ENCODE measurements at places on chromosomes 7 and 10.

DNA sequence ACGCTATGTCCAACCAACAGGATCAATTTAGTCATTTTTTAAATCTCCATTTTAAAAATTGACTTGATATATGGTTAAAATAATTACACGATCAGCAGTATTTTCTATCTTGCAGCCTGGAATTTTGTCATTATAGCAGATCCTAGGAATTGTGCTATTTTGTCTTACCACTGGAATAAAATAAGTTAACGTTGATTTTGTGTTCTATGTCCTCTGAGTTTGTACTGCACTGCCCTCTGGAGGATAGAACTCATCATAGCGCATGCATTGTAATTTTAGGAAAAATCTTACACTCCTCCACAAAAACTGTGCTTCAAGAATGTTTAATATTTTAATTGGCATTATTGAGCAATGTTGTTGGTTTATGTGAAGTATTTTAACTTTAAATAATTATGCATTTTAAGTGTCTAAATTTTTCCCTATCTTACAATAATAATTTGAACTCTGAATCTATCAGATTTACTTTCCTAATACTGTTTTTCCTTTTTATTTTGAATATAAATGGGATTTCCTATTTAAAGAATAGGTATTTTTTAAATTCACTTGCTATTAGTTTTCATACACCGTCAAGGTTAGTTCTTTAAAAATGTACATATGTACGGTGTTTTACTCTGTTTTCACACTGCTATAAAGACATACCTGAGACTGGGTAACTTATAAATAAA, 220.1 kb downstream of the PPP1R3A start:
- DNase-seq = no peak

DNA sequence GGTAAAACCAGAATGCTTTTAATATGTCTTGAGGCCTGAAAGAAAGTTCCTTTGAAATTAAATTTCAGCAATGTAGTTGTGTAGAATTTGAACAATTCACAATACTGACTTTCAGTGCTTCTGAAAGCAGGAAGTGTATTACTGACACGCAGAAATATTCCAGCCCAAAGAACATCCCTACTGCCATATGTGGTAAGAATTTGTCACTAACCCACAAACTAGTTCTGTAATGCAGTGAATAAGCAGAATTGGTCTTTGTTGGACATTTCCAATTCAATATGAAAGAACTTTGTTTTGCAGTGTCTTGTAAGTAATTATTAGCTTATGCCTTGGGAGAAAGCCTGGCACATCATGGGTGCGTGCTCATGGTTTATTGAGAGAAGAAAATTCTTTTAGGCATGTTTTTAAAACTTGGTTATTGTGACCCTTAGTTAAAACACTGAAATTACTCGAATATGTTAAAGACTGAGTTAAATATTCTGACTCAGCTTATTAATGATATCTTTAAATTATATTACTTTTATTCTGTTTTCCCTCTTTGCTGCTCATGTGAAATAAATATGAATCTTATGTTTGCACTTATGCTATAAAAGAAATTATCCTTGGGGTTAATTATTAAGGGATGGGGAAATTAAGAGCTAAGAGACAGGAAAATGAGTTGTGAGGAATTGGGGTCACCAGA, 33.4 kb downstream of the PTPN12 start:
- no peak for DNase-seq

- no peak for DNase-seq
These were observed 97.0 kb downstream of the NPSR1 start for GRCh38 chr7:34755008-34755407.

- DNase-seq = peak; percentile 70
These were observed 160.0 kb downstream of the SLIT1 start for GRCh38 chr10:97025613-97026242.

DNA sequence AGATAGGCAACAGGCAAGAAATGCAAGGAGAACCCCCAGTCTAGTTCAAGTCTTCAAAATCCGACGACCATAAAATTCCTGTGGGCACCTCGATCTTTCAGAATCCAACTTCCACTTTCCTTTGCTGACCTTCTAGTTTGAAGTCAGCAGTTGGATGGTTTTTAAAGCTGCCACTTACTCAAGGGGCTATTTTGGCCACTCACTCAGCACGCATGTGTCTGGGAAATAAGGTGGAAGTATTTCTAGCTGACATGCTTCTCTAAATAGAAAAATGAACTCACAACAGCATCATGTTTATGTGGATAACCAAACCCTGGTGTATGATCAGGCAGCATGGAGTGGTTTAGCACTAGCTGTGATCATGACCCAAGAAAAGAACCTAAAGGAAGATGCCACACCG, at the start of gene NRAP:
Gene NRAP (minus strand): TSS at position 134 of the 400 bp plus-strand sequence. CDS start 159 bp downstream, outside the sequence.
- no peak for DNase-seq

All from activated CD4-positive, alpha-beta T cell treated with anti-CD3 and anti-CD28 coated beads, Interleukin-2, amount 50 U/mL, for 48 hours (primary cell).